ENCODE measurements at places on chromosomes 11 and 22.

DNA sequence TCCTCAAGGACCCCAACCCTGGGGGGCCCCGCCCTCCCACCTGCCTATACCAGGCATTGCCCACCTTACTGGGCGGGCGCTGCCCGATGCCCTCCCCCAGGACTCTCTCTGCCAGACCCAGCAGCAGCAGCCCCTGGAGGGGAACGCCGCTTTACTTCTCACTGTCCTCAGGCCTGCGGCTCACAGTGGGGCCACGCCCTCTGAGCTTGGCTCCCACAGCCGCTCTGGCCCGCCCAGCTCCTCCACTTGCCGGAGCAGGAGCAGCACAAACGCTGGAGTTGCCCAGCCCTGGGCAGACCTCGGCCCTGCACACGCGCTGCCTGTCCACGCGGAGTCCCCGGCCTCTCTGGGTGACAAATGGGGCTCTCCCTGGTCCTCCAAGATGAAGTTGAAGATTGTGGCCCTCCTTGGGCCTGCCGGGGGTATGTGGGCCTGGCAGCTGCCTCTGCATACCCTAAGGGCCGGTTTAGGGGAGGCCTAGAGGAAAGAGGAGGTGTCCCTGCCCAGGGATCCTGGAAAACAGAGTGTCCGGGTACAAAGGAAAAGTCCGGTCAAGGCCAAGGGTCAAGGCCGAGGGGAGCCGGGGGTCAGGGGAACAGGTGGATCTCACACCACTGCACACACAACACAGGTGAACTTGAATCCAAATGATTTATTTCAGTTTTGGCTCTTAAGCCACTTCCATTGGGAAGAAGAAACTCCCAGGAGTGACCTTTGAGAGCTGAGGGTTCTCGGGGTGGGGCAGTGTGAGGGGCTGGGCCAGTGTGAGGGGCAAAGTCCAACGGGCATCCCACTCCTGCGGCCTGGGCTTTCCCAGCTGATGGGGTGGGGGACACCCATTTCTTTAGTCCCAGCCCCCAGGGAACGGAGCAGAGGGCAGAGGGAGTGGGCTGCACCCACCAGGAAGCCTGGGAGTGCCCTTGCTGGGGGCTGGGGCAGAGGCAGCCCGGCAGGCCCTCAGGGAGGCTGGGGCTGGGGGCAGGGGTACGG is 674 bp upstream of the BAIAP2L2 start:
- peak; percentile 65 for DNase-seq

DNA sequence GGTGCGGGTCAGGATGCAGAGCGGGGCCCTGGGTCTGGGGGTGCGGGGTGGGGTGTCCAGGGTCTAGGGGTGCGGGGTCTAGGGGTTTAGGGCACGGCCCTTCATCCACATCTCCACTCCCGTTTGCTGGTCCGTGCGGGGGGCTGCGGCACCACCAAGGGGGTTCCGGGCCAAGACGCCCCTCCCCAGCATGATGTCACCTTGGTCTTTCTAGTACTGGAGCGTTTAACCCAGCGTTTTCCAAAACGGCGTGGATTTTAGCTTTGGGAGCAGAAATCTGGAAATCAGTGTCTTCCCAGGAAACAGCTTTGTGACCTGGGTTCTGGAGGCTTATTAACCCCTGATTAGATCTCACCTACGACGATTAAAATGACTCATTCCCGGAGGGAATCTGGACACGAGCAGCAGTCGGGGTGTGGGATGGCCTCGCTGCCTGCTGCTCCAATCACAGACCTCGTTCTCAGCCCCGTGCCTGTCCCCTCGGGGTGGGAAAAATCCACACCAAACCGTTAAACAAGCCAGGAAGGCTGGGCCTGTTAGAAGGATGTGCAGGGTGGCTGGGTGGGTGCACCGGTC is 759 bp downstream of the AP2A2 start:
- peak; percentile 21 for DNase-seq

DNA sequence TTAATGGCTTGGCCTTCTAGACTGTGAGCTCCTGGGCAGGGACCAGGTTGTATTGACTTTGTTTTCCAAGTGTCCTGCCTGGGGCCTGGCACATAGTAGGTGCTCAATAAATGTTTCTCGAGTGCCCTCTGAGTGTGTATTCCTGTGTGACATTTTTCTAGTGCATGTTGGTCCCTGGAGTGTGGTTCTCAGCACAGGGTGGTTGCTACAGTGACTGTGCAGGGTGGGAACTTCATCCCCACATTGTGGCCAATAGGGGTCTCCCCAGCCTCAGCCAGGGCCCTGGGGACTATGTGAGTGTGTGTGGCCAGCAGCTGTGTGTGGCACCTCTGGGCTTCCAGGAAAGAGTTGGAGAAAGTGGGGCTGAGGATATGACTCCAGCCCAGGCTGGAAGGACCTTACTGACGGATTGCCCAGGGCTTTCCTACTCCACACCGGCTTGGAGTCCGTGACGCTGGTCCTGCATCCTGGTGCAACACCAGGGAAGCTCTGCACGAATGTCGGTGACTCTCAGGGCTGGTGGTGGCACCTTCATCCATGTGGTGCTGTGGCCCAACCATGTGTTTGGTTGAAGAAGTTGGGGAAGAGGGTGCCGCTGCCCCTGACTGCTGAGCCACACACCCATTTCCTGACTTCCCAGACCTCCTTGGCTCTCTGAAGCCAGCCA is 9.0 kb upstream of the MARK2 start:
- DNase-seq: peak; percentile 64

DNA sequence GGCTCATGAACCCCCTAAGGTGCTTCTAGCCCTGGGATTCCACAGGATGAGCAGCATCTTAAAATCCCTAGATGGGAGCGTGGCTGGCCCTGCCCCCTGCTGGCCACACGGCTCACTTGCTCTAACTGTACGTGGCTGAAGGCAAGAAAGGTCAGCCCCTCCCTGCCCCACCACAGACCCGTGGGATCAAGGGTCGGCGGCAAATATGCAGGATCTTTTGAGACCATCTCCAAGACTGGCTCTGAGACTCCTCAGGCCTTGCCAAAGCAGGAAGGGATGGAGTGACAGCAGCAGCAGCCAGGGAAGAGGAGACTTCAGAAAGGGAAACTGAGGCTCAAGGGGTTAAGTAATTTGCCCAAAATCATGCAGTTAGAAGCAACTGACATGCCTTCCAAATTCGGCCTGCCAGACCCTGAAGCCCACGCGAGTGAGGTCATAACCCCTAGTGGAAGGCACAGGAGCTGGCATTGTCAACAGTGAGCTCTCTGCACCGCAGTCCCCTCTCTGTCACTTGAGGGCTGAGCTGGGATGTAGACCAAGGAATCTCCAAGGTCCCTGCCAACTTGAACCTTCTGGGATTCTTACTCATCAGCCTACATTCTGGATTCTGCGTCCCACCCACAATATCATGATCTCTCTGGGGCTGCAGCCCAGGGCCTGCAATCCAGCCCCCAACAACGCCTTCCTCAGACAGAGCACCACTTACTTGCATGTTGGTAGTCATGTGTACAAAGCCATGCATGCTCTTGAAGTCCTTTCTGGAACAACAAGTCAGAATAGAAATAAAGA is 31.4 kb downstream of the CREB3L1 start:
- peak; percentile 86 for DNase-seq

- DNase-seq: no peak
These were observed 41.7 kb downstream of the EXPH5 start for GRCh38 chr11:108551651-108552462.

DNA sequence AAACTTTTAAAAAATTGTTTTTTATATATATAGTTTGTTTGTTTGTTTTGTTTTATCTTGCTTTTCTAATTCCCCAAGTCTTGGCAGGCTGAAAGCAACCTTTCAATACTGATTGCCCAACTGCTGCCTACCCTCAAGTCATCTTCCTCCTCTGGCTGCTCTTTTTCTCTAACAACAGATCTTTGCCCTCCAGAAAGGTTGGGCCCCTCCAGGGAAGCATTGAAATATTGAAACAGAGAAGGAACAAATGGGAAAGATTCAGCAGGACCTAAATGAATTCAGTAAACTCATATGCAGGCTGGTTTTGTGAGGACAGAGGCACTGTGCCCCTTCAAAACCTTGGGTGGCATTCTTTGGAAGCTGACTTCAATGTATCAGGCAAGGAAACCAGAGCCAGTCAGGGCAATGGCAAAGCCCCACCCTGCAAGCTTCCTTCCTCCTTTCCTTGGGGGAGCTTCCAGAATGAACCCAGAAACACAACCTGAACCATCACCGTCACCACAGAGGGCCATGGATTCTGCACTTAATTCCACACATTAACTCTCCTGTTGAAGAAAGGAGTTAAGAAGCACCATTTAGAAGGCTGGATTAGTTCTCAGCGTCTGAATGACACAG is 815 bp upstream of the MS4A6A start:
- no peak for DNase-seq

DNA sequence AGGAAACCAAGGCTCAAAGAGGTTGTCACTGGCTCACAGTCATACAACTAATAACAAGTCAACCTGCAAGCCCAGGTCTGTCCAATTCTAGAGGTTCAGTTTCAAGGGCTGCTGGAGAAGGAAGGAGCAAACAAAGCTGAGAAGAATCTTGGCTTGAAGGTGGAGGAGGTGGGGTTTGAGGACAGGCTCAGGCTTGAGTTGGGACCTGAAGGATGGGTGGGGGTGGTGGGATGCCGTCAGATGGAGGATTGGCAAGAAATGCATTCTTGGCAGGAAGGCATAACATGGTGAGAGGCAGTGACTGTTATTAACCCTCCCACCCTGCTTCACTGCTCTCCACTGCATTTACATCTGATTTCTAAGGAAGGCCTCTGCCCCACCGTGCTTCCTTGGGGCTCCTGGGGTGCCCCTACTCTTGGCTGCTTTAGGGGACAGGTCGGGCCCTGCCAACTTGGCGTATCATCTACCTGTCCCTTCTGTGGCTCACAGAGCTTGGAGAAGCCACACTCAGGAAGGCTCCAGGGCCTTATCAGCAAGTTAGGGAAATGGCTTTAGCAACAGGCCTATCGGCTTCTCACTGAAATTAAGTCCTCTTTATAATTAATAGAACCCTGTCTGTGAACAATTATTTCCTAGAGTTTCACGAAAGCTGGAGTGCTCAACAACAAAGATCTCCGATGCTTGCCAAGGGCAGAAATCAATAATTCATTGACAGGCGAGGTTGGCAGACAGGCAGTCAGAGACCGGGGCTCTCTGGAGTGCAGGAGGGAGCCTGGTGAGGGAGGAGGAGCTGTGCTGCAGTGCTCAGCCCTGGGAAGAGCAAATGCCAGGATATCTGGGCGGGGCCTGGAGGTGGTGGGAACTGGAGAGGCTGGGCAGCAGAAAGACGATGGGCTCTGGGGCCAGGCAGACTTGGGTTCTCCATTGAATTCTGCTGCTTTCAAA is 84.9 kb upstream of the NARS2 start:
- DNase-seq: no peak

GRCh38 chr11:67153971-67154370 is 34.9 kb downstream of the KDM2A start:
- DNase-seq: no peak

GRCh38 chr22:24525416-24526037 is 29.4 kb downstream of the GUCD1 start:
- peak; percentile 83 for DNase-seq

DNA sequence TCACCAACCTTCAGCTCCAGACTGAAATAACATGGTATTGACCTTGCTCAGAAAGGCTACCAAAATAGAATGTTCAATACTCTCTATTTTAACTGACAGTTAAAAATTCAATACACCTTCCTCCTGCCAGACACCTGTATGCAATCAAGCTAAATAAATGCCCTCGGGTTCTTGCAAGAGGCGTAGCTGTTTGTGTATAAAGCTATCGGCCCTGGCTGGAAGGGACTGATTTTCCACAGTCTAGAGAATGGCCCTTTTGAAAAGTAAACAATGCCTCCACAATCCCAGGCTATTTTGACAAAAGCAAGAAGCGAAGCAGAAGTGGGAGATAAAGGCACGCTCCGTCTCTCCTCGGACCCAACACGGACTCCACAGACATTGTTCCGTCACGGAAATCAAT is 791.2 kb downstream of the BRD1 start:
- no peak for DNase-seq

- DNase-seq: no peak
These were observed 347.8 kb downstream of the CNTN5 start for GRCh38 chr11:99368583-99368982.

DNA sequence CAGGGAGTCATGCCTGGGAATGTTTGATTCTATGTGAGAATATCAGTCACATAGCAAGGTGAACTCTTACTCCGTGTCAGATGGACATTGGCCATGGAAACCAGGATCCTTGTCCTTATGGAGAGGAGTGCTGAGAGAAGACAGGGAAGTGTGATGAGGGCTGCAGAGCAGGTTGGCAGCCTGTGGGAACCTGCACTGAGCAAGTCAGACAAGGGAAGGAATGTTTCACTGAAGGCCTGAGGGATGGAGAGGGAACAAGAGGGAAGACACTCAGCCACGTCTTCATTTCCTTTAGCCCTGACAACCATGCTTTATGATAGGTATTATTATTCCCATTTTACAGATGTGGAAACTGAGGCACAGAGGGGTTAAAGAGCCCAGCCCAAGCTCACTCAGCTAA is 38.4 kb upstream of the HORMAD2 start:
- no peak for DNase-seq

- no peak for DNase-seq
These were observed 35.4 kb downstream of the NFAM1 start for GRCh38 chr22:42396621-42397331.

- no peak for DNase-seq
These were observed 18.0 kb downstream of the PAAF1 start for GRCh38 chr11:73894725-73895335.

DNA sequence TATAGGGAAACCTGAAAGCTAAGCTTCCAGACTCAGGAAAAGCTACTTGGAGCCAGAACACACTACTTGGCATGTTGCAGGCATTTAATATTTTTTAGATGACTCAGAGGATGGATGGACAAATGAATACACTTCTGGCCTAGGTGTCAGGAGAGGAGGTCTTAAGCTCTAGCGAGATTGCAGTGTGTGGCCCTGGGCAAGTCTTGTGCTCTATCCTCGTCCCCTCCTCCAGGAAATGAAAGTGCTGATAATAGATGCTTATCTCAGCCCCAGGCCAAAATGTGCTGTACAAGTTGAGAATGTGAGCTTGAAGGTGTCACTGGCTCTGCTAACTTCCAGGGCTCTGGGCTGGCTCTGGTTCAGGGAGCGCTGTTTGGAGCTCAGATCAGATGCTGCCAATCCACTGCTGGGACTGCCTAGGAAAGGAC is 136.3 kb downstream of the PKNOX2 start:
- DNase-seq: no peak

DNA sequence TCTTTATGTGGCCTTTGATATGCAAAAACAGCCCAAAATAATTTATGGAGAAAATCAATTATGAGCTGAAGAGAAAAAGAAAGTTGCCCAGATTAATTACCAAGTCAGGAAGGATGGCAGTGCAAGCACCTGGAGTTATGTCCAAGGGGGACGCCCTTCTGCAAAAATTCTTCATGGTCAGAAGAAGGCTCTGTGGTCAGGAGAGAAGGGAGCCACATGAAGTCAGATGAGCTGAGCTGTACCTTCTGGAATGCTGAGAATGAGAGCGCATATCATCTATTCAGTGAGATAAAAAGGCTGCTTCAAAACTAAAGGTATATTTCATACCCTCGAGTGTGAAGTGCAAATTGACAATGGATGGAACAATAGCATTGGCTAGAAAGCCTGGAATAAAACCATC is 607.4 kb downstream of the NTM start:
- no peak for DNase-seq

DNA sequence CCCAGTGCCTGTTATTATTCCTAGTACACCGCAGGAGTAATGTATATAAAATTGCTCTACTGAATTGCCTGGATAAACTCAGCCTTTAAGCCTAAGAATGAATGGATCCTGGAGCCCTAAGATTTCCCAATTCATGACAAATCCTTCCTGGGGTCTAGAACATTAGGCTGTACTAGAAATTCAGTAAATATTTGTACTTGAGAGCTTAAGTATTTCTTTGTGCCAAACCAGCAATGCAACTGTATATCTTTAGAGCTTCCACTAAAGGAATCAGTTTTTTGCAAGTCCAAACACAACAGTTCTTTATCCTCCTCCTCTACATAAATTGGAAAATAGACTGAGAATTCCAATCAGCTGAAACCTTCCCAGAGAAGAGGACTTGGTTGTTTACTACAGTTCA is 65.6 kb downstream of the FAM168A start:
- DNase-seq: no peak
